Cerebellar nuclear complex (tissue), 1 donor: ENCODE measurements at places on chromosomes 1 and 21.

GRCh38 chr21:36690628-36691554, 8.0 kb upstream of the SIM2 start:
- no peak for DNase-seq

DNA sequence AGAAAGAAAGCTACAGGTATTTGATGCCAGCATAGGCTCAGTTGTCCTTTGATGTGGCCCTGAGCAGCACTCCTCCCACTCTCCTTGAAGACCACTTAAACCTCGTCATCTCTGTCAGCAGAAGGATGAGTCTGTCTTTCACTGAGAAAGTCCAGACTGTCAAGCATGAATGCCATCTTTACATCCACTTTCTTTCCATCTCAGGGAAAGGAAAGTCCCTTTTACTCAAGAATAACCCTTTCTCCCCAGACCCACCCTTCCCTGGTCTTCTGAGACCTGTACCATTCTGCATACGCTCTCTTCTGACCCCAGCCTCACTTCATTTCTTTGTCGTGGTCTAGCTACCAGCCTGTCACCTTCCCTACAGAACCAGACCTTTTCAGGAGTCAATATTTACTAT, 4.0 kb upstream of the ELAPOR1 start:
- no peak for DNase-seq

- no peak for DNase-seq
Measured at GRCh38 chr1:108208724-108209446, 8.7 kb upstream of the SLC25A24 start.

DNA sequence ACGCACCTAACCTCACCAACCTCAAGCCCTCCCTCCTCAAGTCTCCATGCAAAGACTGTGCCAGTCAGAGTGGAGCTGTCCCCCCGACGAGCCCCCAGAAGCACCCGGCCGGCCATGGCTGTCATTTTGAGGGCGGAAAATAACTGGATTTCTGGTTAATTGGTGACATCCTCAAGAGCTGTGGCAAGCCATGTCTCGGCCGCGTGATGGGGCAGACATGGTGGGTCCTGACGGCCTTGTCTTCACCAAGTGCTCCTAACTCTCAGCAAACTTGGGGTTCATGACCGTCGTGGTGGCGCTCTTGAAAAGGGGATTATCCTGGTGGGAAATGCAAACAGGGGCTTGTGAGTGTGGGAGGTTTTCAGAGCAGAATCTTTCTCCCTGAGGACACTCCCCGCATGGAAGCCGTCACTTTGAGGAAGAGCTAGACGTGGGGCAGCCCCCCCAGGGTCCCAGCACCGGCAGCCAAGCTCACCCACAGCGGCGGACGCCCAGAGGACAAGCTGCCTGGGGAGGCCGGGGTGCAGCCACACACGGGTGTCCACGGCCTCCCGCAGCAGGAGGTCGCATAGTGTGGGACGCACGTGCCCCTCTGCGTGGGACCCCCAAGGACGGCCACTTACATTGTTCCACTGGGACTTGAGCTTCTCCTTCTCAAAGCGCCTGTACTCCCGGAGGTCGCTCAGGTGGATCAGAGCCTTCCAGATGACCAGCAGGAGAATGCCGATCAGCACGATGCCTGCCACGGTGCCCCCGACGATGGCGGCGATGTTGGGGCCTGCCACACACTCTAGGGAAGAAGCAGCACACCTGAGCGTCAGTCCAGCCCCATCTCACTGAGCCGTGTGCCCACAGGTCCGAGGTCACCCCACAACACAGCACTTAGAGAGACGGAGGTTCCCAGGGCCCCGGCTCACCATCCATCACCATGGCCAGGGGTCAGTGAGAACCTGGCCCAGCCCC, 12.9 kb upstream of the PTTG1IP start:
- no peak for DNase-seq

DNA sequence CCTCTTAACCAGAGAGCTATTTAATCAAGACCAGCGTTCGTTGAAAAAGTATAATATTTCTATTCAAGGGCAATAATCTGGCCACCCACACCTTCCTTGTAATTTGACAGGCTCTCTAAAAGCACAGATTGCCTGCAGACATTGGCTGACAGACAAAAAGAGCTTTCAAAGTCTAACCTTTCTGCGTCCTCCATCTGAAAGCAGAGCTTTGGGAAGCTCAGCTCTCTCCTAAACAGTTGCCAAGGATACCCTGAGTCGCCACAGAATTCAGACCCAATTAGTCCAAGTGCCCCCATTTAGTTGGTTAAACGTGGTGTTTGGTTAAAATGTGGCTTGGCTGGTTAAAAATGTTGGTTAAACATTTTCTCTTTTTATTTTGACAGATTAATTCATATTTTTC, 33.7 kb upstream of the PLA2G2C start:
- DNase-seq: no peak

DNA sequence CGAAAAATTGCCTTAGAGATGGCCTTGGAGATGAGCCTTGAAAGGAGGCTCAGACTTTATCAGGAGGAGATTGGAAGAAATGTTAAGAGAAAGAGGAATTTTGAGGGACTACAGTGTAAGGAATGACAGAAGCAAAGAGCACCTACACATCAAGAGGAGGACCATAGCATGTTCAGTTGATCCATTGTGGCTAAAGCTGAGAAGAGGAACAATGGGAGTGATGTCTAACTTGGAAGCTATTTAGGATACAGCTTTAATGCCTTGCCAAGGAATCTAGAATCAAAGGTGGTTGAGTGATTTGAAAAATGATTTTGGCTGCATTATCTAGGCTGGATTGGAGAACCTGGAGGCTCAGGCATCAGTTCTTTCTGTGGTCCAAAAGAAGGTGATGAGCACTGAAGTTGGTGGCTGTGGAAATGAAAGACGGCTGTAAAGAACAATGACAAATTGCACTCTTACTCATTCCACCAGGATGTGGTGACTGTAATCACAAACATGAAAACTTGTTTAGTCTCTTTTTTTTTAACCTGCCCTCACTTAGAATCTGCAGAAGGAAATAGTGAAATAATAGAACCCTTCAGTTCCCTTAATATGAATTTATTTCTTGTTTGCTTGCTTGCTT, 11.3 kb downstream of the FAM20B start:
- no peak for DNase-seq

GRCh38 chr1:115666702-115667101, 24.9 kb downstream of the VANGL1 start:
- no peak for DNase-seq
